ENCODE measurements at places on chromosomes 3 and 15.

- no peak for DNase-seq
Observed at GRCh38 chr15:56837273-56837672, 81.2 kb upstream of the TCF12 start.

GRCh38 chr15:101091080-101092017 lies 160.5 kb downstream of the CHSY1 start:
- peak; percentile 82 for DNase-seq

DNA sequence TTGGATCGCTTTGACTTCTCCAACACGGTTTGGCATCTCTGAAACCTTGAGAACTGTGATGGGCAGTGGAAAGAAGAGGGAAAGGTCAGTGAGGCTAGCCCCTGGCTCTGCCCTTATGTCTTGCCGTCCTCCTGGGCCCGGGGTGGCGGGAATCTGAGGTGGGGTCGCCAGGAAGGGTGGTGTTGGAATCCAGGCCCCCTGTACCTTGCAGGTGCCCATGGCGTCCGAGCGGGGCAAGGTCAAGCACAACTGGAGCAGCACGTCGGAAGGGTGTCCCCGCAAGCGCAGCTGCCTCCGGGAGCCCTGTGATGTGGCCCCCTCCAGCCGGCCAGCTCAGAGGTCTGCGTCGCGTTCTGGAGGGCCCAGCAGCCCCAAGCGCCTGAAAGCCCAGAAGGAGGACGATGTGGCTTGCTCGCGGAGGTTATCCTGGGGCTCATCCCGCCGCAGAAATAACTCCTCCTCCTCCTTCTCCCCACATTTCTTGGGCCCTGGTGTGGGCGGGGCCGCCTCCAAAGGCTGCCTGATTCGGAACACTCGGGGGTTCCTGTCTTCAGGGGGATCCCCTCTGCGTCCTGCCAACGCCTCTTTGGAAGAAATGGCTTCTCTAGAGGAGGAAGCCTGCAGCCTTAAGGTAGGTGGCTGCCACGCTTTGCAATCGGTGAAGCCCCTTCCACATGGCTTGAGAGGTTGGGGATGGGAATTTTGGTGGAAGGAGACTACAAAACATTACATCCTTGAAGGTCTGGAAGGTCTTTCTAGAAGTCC lies 907 bp downstream of the TATDN2 start:
- no peak for DNase-seq

DNA sequence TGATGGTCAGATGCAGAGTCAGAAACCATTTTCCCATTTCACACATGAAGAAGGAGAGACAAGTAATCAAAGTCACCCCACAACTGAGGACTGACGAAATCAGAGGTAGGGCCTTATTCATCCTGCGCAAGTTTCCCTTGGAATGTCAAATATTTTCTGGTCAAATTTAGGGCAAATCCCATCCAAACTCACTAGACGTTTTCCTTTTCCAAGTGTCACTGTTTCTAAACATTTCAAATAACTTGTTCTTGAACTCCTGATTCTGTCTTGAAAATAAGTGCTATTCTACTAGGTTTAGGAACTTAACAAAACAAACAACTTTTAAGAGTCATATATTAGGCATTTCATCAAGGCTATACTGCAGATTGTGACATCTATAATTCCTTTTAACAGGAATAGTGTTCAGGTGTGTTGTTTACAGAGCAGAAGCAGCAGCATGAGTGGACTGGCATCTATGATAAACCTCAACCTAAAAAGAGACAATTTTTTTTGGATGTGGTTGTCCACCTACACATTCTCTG lies 40.7 kb downstream of the SUMF1 start:
- DNase-seq = no peak

DNA sequence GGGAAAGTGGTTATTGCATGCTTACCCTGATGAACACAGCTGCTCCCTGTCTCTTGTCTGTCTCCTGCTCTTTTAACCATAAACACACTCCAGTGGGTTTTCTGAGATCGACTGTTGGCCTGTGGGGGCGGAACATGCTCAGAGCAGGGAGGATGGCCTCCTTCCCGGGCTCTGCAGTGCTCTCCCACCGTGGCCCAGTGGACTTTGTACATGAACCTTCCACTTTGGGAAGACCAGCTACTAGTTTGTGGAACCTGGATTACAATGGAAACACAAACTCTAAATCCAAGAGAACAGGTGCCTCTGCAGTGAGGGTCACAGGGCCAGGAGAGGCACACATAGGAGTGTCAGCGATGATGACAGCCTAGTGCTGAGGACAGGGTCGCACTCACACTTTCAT lies 56.5 kb downstream of the KLF13 start:
- no peak for DNase-seq

Measured in GM04504 (cell line).